ENCODE measurements at places on chromosomes 7 and 10.

DNA sequence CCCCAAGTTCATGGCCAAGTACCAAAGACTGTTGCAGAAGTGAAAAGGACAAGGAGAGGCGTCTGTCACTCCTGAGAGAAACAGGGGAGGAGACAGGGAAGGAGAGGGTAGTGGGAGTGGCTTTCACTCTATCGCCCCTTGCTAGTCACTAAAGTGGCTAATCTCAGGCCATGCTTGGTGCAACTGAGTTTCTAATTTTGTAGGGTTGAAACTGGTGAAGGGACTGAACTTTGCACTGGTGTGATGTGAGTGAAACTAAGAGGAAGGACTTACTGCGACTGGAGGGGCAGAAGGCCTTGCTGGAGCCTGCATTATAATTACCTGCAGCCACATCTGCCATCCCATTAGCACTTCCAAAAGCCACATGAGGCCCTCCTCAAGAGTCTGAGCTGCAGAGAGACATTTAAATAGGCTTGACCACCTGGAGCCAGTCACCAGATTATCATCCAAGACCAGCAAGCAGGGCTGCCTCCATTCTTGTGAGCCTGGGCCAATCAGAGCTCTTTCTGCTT is 107.2 kb upstream of the EEPD1 start:
- no peak for DNase-seq

DNA sequence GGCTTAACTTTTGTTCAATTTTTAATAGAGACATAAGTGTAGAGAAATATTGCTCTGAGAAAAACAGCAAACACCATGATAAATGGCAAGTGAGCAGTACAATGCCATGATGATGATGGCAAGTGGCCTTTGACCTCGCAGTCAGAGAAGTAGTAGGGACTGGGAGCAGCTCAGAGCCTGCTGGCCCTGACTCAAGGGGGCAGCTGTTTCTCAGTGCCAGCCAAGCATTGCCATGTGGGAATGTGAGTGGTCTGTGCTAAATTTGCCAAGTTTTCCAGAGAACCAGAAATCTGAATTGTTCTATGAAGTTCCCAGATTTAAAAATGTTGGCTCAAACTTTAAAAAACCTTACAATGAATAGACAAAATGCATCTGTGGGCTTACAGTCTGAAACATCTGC is 187.9 kb downstream of the BICC1 start:
- DNase-seq = no peak

GRCh38 chr10:48672596-48673265 is 11.9 kb upstream of the WDFY4 start:
- no peak for DNase-seq

- DNase-seq = no peak
Measured at GRCh38 chr10:101164020-101164419, 32.9 kb downstream of the TLX1 start.

DNA sequence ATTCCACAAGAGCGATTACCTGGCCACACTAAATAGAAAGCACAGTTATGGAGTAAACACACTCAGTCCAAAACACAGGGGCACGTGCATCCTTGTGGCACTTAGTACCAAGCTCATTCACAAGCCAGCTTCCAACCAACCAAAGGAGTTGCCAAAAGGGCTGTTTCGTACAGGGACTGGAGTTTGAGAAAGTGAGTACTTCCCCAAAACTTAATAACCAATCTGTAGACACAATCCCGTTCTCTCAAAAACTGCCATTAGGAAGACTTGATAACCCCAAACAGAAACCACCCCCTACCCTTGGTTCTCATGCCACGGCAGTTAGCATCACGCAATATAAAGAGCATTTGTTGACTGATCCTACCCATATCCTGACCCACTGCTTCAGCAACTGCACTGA is 166.2 kb upstream of the ASAH2 start:
- no peak for DNase-seq

GRCh38 chr10:102004376-102004775 is 51.6 kb downstream of the ARMH3 start:
- no peak for DNase-seq

DNA sequence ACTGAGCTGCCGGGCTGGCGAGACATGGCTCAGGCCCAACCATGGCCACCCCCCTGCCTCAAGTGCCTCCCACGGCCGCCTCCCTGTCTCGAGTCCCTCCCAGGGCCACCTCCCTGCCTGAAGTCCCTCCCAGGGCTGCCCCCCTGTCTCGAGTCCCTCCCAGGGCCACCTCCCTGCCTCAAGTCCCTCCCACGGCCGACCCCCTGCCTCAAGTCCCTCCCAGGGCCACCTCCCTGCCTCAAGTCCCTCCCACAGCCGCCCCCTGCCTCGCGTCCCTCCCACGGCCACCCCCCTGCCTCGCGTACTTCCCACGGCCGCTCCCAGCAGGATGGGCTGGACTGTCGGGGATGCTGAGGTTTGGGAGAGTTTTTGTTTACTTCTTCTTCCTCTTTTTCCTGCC is 462.5 kb downstream of the PTPRN2 start:
- DNase-seq = no peak

DNA sequence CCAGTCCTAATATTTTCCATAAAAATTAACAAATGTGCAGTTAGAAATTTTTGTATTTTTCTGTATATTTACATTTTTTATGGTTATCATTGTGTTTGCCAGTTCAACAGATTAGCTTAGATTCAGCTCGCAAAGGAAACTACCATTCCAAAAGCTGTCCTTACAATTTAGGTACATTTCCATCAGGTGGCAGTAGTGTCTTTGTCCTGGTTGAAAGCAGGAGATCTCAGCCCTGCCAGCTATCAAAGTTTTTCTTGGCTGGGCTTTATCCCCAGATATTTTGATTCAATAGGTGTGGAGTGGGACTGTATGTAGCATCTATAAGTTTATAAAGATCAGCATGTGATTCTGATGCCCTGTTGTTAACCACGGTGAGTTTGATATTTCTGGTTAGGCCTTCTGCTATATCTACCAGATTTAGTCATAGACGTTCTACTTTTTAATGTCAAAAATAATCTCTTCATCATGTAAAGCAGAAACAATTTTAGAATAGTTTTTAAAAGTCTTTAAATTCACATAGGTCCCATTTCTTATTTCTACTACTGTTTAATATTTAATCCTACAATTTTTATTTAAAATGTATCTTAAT is 15.5 kb upstream of the ICA1 start:
- no peak for DNase-seq

DNA sequence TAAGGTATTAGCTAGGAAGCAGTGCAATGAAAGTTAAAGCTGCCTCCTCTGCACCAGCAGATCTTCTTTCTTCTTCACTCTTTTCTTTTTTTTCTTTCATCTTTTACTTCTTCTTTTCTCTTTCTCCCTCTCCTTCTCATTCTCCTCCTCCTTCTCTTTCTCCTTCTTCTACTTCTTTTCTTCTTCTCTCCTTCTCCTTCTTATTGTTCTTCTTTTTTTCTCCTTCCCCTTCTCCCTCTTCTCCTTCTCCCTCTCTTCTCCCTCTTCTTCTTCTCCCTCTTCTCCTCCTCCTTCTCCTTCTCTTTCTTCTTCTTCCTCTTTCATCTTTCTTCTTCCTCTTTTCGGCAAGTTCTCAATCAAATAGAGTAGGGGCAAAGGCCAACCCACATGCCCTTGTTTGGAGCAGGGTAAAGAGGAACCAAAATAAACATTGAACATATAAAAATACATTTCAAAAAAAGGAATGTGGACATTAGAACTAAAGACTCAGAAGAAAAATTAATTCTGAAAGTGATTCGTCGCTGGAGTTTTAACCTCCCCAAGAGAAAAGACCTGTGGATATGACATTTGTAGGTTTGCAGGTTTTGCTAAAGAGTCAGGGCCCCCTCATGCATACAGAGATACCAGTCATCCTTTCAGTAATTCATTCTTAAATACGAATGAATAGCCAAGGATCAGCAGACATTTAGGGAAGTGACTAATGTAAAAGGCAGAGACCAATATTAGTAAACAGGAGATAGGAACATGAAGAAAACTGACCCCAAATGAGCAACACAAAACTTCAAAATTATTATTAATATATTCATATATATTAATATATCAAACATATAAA is 93.0 kb upstream of the RSU1 start:
- no peak for DNase-seq

DNA sequence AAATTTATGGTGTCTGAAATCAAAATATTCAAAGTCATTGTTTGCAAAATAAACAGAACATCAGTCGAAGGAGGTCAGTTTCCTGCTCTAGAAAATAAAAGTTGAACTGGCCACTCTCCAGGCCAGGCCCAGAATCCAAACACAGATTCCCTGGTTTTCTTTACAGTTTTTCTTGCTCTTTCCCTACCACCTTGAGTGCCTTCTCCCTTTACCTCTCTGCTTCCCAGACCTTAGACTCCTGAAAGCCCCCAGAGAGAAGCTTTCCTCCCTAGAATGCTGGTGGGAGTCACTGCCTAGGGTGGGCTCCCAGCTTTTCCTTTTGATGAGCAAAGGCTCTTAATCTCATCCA is 6.1 kb downstream of the DNTT start:
- DNase-seq = no peak

DNA sequence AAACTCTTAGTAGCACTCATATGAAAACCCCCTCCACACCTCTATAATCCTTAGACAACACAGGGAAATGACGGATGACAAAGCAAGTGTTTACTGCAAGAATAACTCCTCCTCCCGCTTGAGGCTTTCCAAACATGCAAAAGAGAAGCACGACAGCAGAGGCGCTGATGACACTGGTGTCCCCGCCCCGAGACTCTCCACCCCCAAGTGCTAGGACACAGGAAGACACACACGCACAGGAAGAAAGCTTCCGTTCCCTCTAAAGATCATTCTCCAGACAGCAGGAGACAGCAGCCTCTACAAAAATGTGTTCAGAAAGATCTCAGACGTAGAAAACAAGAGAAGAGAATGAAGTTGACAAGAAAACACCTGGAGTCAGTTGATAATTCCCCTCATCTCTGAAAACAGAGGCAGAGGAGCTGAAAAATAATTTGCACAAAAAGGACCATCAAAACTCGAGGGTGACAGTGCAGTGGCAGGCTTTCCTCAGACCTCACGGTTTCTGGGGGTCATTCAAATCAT is 90.2 kb downstream of the DLG5 start:
- DNase-seq = no peak

DNA sequence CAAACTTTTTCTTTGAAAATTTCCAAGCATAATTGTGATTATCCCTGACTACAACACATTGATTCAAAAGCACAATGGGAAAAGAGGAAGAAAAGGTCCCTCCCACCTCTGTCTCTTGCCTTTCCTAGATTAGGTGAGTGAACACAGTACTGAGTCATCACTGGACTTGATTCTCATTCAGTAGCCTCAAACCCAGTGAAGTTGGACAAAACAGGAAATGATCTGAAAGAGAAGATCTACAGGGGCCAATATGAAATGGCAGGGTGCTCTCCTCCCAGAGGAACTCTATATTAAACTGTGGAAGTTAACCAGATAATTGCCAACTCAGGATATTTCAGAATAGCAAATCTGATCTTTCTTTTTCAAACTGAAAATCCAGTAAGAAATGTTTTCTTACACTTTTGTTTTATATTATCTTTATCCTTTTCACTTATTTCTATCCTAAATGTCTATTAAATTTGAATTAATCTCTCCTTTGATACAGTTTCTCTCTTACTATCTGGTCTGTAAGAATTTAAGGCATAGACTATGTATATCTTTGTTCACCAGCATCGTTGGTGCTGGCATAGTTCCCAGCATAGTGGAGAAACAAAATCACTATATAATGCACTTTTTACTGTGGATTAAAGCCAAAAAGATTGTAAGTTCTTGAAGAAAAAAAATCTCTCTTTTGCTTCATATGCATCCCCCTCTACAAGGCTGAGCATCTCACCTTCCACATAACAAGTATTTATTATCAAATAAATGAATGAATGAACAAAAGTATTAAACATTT is 41.4 kb upstream of the IKZF1 start:
- DNase-seq = no peak

- no peak for DNase-seq
Measured at GRCh38 chr7:26696161-26696560, 168.2 kb downstream of the SKAP2 start.

- DNase-seq = no peak
Measured at GRCh38 chr10:49518566-49518965, 20.4 kb downstream of the ERCC6 start.

DNA sequence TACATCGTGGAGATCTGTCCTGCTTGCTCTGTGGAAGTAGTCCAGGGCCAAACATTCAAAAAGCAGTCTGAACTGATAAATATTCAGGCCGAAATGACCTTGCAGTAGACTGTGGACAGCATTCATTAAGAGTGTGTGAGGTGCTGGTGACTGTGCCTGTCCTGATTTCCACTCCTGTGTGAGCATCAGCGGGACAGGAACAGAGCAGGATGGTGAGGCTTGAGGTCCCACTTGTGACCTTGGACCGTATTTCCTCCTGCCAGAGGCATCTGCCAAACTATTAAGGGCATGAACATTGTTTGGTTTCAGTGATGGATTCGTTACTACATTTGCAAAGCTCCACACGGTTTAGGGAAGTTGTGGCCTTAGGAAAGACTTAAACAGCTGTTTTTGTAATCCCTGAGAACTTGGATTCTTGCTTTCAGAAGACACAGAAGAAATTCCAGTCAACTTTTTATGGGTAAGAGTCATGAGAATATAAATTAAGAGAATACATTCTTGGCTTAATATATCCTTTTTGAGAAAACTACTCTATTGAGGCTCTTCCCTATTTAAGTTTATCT is 32.8 kb downstream of the CCNY start:
- DNase-seq = no peak

GRCh38 chr7:39430909-39431641 is 135.1 kb upstream of the YAE1 start:
- no peak for DNase-seq

- DNase-seq = no peak
Measured at GRCh38 chr10:23070913-23071218, 24.5 kb upstream of the MSRB2 start.

- DNase-seq = no peak
Measured at GRCh38 chr7:25583621-25584020, 355.3 kb upstream of the NPVF start.

- DNase-seq = no peak
Measured at GRCh38 chr7:93365341-93365740, 133.2 kb downstream of the VPS50 start.

- no peak for DNase-seq
Measured at GRCh38 chr10:3740157-3740871, 44.7 kb downstream of the KLF6 start.

DNA sequence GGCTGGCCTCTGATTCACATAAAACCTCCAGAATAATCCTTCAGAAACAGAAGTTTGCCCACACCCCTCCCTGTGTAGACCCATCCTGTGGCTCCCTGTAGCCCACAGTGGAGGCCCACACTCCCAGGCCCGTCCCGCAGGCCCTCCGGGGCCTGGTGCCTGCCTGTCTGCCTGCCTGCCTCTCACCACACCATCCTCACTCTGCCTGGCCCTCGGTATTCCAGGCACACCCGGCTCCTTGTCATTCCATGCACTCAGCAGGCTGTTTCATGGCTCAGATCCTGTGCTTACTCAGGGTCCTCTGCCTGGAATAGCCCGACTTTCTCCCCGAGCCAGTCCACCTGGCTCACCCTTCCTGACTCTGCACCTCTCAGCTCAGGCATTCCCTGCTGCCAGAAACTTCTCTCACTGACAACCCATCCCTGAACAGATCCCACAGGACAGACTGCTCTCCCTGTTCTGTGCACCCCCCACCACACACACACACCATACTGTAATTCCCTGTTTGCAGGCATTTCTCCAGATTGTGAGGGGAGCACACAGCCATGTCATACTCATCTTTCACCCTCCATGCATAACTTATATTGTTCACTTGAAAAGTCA is 498.0 kb upstream of the ZMIZ1 start:
- no peak for DNase-seq

Measured in H54 (cell line).